ENCODE measurements at places on chromosomes 4 and X.

DNA sequence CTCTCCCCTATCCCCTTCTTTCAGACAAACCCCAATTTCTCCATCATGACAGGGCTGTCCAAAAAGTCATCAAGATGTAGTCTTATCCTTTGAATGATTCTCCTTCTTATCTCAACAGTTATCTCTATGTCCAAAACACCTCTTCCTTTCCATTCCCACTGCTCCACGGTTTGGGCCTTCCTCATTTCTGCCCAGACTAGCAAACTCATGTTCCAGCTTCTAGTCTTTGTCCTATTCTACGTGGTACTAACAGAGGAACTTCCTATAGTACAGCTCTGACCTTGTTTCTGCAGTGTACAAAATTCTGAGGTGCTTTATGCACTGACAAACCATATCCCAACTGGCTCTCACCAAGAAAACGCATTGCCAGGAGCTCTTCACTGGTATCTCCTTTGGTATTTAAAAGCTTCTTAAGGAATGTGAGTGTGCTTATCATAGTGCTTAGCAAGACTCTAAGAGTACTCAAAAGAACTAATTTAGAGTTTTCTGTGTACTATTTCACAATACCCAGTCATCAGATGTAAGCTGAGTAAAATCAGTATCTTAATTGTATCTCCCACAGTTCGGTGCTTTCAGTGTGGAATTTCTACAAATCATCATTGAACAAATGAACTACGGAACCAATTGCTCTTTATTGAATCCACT lies 65.5 kb downstream of the MAML3 start:
- DNase-seq = no peak
- no peaks in the 10 kb centered on the region for H3K36me3 ChIP-seq
- peaks cover 74% of the 10 kb centered on the region for H3K4me1 ChIP-seq
- peak overlapping the region; percentile 96 for H3K27ac ChIP-seq
- H3K27me3 ChIP-seq = no peaks in the 10 kb centered on the region

GRCh38 chr4:38105475-38106220 lies 145.4 kb downstream of the PTTG2 start:
- H3K36me3 ChIP-seq = no peaks in the 10 kb centered on the region
- H3K4me1 ChIP-seq = no peaks in the 10 kb centered on the region
- DNase-seq = no peak
- H3K4me3 ChIP-seq = no peak overlapping the region
- no peak overlapping the region for H3K27ac ChIP-seq

DNA sequence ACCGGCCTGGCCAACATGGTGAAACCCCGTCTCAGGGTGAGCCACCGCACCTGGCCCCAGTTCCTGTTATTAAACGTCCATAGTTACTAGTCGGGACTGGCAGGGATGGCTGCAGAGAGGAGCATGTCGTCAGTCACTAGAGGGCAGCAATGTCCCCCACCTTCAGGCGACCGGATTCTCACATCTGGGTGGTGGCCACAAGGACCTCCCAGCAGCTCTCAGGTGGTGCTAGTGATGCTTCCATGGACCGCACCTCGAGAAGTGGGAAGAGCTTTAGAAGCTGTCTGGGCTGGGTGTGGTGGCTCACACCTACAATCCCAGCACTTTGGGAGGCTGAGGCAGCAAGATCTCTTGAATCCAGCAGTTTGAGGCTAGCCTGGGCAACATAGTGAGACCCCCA lies 13.3 kb upstream of the IL3RA start:
- DNase-seq = peak; percentile 12
- H3K27me3 ChIP-seq = no peaks in the 10 kb centered on the region
- no peak overlapping the region for H3K4me3 ChIP-seq
- no peaks in the 10 kb centered on the region for H3K4me1 ChIP-seq
- no peaks in the 10 kb centered on the region for H3K36me3 ChIP-seq

DNA sequence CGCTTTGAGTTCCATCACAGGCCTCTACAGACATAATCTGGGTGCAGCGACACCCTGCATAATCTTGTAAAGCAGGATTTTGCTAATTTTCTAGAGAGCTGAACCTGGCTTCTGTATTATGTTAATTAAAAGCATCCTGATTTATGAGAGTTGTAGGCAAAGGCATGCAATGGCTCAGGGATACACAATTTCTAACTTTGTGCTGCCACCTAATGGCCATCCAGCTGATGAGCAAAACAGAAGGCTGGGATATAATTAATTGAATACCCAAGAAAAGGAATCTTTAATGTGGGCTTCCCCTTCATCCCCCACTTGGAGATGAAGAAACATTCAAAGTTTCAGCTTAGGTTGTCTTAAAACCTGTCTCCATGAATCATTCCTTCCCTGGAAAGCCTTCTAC lies 78.1 kb downstream of the BMP15 start:
- no peaks in the 10 kb centered on the region for H3K27me3 ChIP-seq
- H3K36me3 ChIP-seq = no peaks in the 10 kb centered on the region
- no peaks in the 10 kb centered on the region for H3K4me1 ChIP-seq
- peak; percentile 13 for DNase-seq
- H3K27ac ChIP-seq = no peak overlapping the region
- no peak overlapping the region for H3K4me3 ChIP-seq

GRCh38 chrX:115437841-115438595 lies 123.0 kb upstream of the PLS3 start:
- H3K27ac ChIP-seq = no peak overlapping the region
- H3K36me3 ChIP-seq = no peaks in the 10 kb centered on the region
- no peak for DNase-seq
- H3K4me1 ChIP-seq = no peaks in the 10 kb centered on the region

DNA sequence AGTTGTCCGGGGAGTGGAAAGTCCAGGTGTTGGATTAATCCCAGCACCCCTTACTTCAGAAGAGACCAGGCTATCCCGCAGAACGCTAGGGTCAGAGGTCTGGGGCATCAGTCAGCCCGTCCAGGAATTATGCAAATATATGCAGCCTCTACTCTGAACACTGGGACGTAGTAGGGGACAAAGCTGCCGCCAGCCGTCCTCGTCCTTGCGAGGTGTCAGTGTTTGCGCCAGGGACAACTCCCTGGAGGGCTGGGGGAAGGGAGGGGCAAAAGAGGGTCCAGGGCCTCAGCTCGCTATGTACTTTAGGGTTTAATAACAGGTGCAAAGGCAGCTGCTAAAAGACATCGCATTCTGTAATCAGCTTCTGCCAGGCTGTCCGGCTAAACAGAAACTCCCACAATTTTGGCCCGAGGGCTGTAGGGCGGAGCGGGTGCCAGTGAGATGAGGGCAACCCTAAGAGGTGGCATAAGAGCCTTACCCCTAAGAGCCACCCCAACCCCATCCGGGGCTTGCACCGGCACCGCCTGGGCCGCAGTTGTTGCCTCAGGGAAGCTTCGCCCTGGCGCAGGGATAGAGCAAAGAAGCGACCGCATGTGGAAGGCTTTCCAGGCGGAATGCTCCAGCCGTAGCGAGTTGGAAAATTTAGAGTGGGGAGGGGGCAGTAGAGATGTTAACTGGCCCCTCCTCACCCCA lies 8.4 kb downstream of the HAND2 start:
- H3K4me3 ChIP-seq = peak overlapping the region; percentile 48
- no peaks in the 10 kb centered on the region for H3K27me3 ChIP-seq
- no peaks in the 10 kb centered on the region for H3K36me3 ChIP-seq
- DNase-seq = no peak

GRCh38 chrX:39619182-39620009 lies 478.4 kb downstream of the BCOR start:
- no peaks in the 10 kb centered on the region for H3K27me3 ChIP-seq
- H3K27ac ChIP-seq = no peak overlapping the region
- H3K4me3 ChIP-seq = no peak overlapping the region
- DNase-seq = no peak
- H3K36me3 ChIP-seq = no peaks in the 10 kb centered on the region

DNA sequence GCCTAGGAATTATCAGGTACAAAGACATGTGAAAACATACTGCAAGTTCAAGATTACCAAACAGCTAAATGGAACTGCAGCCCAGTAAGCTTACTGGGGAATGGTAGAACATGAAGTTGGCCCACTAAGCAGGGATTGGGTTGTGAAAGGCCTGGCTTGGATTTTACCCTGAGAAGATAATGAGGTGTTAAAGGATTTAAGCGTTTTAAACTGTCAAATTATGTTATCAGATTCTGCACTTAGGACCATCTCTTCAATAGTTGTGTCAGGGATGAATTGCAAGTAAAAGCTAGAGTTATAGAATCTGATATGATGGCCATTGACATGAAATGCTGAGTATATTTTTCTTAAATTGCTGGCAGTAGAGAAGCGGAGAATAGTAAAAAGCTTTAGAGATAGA lies 225.7 kb downstream of the GRID2 start:
- H3K36me3 ChIP-seq = no peaks in the 10 kb centered on the region
- DNase-seq = no peak
- H3K4me1 ChIP-seq = no peaks in the 10 kb centered on the region
- no peaks in the 10 kb centered on the region for H3K27me3 ChIP-seq

DNA sequence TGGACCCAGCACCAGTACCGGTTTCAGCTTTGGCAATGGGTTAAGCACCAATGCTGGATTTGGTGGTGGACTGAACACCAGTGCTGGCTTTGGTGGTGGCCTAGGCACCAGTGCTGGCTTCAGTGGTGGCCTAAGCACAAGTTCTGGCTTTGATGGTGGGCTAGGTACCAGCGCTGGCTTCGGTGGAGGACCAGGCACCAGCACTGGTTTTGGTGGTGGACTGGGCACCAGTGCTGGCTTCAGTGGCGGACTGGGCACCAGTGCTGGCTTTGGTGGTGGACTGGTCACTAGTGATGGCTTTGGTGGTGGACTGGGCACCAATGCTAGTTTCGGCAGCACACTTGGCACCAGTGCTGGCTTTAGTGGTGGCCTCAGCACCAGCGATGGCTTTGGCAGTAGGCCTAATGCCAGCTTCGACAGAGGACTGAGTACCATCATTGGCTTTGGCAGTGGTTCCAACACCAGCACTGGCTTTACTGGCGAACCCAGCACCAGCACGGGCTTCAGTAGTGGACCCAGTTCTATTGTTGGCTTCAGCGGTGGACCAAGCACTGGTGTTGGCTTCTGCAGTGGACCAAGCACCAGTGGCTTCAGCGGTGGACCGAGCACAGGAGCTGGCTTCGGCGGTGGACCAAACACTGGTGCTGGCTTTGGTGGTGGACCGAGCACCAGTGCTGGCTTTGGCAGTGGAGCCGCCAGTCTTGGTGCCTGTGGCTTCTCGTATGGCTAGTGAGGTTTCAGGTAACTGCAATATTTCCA lies 9.8 kb downstream of the TRO start:
- no peaks in the 10 kb centered on the region for H3K27me3 ChIP-seq
- no peak overlapping the region for H3K27ac ChIP-seq
- DNase-seq = no peak
- H3K36me3 ChIP-seq = no peaks in the 10 kb centered on the region

DNA sequence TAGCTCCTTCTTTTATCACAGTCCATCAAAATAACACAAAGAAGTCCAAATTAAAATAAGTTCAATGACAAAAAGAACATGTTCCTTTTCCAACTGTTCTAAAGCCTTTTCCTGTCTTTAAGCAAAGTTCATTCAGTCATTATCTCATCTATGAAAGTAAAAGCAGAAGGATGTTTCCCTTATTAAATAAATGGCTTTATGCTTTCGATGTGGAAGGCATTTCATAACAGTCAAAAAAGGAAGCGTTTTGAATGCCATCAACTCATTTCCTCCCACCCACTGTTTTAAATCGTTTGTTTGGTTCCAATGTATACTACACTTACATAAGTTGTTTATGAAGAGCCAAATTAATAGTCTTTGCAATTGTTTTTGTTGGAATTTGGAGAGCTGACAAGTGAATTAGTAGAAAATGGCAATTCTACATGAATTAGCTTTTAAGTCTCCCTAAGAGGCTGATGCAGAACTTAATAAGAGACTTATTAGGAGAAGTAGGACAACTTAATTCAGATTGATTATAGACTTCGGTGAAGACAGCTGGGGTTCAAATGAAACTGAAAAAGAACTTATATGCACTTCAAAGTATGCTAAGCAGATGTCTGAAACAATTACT lies 392.6 kb upstream of the FTHL17 start:
- H3K27me3 ChIP-seq = no peaks in the 10 kb centered on the region
- DNase-seq = no peak
- H3K4me3 ChIP-seq = no peak overlapping the region
- H3K4me1 ChIP-seq = no peaks in the 10 kb centered on the region
- H3K27ac ChIP-seq = no peak overlapping the region
- H3K36me3 ChIP-seq = no peaks in the 10 kb centered on the region
